Ovary (tissue), 10 donors: ENCODE measurements at places on chromosomes 6 and 20. TPM values are rescaled to one million over a fixed set of nuclear protein-coding genes. Genes with fewer than 3 reads are reported as not detected.

Gene TPD52L2
- total RNA-seq = 68.8 TPM

Gene LPA
- total RNA-seq = 0.80 TPM

Gene COL9A3
- total RNA-seq = 1.5 TPM

Gene CDC5L
- total RNA-seq = 19.7 TPM

- H3K4me1 ChIP-seq = no peaks in the 10 kb centered on the region
- H3K36me3 ChIP-seq = no peaks in the 10 kb centered on the region
- H3K27me3 ChIP-seq = no peaks in the 10 kb centered on the region
- no peak overlapping the region for H3K27ac ChIP-seq
- no peak overlapping the region for H3K4me3 ChIP-seq
Observed at GRCh38 chr6:19268117-19268516, 569.1 kb upstream of the ID4 start.

- H3K4me3 ChIP-seq = no peak overlapping the region
- peaks cover 1% of the 10 kb centered on the region for H3K4me1 ChIP-seq
- no peak overlapping the region for H3K27ac ChIP-seq
- no peaks in the 10 kb centered on the region for H3K27me3 ChIP-seq
Observed at GRCh38 chr6:32329141-32329540, 42.6 kb downstream of the TSBP1 start.
